ENCODE measurements at places on chromosomes 1 and 21.

GRCh38 chr1:84264961-84265360 lies 36.5 kb upstream of the SAMD13 start:
- DNase-seq = no peak

DNA sequence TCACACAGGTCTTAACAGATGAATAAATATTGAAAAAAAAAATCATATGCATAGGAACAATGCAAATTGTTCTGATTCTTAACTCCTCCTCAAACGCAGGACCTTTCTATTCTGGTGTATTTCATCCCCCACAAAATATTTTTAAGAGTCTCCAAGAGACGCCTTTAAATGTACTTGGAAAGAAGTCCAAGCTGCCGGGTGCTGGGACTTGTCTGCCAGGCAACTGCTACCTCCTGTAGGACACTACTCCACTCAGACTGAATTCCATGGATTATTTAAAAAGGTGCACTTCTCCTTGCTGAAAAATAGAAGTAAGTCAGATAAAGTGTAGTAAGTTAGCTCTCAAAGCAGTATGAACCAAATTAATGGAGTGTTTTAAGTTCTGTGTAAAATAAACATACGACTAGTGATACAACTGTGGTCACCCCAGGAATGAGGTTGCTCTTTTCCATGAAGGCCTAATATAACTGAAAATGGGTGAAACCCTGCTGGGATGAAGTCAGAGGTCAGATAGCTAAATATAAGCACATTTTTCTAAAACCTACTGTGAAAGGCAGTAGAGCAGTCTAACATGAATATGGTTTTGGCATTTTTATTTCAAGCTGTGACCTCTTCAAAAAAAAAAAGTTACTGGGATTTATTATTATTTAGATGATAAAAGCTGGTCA lies 189.2 kb upstream of the PBX1 start:
- DNase-seq = peak; percentile 32

- no peak for DNase-seq
These were observed 49.2 kb downstream of the TUT4 start for GRCh38 chr1:52503706-52504105.

DNA sequence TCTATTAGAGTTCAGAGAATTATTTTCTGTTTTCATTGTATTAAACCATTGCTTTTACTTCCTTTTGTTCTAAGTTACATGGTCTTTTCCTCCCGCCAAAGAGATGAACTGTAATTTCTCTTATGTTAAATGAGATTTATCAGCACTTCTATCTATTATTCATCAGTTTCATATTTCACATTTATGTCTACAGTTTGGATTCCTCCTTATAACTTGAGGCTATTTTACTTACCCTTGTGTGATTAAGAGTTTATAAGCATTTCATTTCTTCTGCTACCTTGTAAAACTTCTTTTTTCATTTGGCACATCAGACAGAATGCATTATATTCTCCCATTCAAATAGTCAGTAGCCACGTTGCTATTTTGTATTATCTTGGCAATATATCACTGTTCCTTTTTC lies 248.2 kb downstream of the PLA2G4A start:
- no peak for DNase-seq

GRCh38 chr1:209863766-209864485 lies 36.2 kb downstream of the UTP25 start:
- no peak for DNase-seq

DNA sequence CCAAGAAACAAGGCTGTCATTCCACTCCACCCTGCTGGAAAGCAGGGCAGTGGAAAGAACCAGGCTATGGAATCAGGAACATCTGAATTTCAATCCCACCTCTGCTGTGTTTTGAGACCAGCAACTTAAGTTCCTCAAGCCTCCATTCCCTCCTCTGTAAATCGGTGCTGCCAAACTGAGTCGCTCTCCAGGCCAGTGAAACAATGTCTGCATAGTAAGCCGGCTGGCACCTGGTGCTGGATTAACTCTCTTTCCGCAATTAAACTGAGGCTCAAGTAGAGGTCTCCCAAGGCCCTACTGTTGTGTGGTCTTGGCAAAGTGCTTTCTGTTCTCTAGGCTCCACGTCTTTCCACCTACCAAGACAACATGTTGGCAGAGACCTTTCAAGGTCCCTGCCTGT lies 65.3 kb downstream of the SSBP3 start:
- DNase-seq = no peak

- DNase-seq = peak; percentile 86
These were observed 100.4 kb downstream of the MRPL39 start for GRCh38 chr21:25506887-25507286.

DNA sequence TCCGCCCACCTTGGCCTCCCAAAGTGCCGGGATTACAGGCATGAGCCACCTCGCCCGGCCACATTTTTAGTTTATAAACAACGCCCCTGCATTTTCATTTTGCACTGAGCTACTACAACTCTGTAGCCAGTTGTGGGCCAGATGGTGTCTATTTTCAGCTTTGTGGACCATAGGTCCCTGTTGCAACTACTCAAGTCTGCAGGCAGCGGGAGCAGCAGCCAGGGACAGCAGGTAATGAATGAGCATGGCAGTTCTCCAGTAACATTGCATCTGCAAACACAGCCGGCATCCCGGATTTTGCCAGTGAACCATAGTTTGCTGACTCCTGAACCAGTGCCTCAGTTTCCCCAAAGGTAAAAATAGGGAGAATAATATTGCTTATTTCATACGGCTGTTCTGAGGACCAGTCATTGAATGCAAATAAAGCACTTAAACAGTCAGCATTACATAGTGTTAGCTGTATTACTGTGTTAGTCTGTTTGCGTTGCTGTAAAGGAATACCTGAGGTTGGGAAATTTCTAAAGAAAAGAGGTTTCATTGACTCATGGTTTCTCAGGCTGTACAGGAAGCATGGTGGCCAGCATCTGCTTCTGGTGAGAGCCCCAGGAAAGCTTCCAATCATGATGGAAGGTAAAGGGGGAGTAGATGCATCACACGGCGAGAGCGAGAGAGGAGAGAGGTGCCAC lies 65.5 kb upstream of the SLC45A1 start:
- no peak for DNase-seq

DNA sequence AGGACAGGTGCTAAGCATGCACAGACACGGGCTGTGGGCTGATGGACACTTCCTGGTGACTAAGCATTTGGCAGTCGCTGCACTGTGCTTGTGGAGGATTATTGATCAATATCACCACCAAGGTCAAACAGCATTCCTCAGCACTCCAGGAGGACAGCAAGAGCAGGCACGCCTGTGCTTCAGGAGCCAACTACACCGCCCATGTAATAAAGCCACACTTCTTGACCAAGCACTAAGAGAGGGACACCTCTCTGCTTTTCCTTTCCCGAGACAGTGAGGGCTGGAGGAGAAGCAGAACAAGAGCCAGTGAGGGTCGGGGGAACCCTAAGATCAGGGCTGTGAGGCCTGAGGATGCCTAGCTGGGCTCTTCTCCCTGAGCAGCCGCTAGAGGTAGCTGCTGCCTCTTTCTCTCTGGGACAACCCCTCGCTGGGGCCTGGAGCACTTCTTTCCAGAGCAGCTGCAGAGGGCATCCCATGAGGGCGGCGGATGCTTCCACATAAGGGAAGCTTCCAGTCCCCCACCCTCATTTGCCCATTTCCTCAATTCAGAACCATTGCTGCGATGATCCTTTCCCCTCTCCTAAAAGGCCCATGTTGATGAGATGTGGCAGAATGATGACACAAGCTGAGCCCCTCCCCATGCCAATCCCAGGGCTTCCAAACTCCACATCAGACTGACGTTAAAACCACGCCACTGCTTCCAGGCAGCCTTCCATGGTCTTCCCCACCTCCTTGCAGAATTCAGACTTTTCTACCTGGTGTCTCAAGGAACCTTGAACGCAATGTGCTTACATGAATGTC lies 19.1 kb downstream of the RAB7B start:
- DNase-seq = peak; percentile 71

DNA sequence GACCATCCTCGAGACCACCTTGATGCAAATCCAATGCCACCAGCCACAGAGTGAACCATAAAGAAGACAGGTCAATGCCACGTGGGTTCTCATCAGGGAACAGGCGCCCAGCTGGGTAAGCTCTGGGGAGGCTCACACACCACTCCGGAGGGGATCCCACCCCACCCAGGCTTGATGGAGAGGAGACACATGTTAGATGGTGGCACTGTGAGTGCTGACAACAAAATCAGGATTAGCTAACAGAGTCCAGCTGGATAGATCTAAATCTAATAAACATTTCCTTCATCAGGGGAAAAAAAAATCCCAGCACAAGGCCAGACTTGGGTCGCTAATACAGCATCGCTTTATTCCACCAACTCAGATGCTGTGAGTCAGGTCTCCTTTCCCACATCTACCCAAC lies 132.2 kb upstream of the TNR start:
- DNase-seq = no peak

DNA sequence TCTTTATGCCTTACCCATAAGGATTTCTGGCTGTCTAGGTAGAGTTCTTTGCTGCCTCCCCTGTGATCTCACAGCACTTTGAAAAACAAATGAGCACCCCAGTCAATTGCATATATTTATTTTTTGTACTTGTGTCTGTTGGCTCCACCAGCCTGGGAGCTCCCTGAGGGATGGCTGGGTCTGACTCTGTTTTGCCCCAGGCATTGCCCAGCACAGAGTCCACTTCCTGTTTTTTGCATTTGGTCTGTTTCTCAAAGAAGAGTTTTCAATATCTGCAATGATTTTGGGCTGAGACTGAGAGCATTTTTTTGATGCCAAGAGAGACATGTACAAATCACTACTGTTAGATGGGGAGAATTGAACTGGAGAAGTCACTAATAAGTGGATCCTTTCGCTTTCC lies 125.0 kb downstream of the FOXD2 start:
- DNase-seq = no peak

GRCh38 chr1:89547563-89548116 lies 23.0 kb downstream of the LRRC8B start:
- peak; percentile 89 for DNase-seq

GRCh38 chr1:54363925-54364324 lies 42.3 kb downstream of the SSBP3 start:
- DNase-seq = no peak

- DNase-seq = no peak
These were observed 400 bp downstream of the NCF2 start for GRCh38 chr1:183589874-183590243.

DNA sequence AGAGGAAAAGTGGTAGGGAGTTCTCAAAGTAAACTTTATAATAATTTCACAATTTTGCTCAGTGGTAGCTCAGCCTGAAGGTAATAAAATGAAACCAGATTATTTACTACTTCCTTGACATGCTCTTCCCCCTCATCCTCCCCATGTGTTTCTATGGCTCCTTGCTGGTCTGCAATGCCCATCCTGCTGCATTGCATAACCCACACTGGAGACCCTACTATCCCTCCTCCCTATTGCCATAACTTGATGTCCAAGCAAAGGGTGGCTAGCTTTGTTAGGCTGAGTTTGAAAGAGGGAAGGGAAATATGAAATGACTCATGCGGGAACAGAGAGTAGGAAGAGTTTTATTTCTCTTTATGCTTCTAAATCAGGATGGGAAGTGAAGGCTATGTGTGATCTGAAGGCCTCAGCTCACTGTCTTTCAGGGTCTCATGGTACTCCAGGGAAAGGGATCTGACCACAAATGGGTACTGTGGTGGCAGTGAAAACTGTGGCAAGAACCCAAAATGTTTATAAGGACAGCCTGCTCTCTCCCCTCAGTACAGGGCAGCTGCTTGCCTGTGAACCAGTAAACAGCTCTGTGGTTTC lies 36.4 kb upstream of the HSD17B7 start:
- no peak for DNase-seq

- DNase-seq = no peak
These were observed 56.2 kb downstream of the COL24A1 start for GRCh38 chr1:86100401-86100800.

- DNase-seq = peak; percentile 55
These were observed 15.6 kb downstream of the PLPPR5 start for GRCh38 chr1:98988904-98989555.

DNA sequence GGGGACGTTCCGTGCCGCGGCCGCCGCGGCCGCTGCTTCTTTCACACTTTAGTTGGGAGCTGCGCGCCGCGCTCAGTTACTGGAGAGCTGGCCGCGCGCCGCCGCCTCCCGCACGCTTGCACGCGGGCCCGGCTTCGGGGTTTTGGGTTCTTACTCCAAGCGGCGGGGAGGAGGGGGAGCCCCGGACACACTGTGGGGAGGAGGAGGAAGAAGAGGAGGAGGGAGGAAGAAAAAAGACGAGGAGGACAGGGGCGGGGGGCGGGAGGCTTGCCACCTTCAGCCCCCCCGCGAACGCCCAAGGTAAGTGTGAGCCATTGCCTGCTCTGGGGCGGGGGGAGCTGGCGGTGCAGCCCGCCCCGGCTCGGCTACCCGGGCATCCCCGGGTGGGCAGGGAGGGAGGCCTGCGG lies 243 bp downstream of the C1orf21 start:
- DNase-seq = no peak

GRCh38 chr1:198495631-198496030 lies 44.8 kb downstream of the ATP6V1G3 start:
- peak; percentile 31 for DNase-seq

GRCh38 chr1:25095635-25096200 lies 136.6 kb downstream of the SYF2 start:
- DNase-seq = no peak

DNA sequence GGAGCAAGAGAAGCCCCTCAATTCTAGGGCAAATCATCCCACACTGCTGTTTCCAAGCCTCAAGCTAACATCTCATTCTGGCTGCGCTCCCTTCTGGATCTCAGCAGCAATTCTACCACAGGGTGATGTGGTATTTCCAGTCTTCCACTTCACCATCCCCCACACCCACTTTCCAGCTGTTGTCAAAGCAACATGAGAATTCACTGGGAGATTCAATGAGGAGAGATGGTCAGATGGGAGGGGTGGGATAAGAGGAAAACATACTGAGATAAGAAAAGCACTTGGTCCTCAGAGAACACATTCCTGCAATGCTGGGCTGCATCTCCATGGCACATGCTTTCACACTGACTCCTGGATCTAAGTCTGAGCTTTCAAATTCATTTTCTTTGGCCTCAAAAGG lies 47.3 kb upstream of the LRRC52 start:
- peak; percentile 56 for DNase-seq

DNA sequence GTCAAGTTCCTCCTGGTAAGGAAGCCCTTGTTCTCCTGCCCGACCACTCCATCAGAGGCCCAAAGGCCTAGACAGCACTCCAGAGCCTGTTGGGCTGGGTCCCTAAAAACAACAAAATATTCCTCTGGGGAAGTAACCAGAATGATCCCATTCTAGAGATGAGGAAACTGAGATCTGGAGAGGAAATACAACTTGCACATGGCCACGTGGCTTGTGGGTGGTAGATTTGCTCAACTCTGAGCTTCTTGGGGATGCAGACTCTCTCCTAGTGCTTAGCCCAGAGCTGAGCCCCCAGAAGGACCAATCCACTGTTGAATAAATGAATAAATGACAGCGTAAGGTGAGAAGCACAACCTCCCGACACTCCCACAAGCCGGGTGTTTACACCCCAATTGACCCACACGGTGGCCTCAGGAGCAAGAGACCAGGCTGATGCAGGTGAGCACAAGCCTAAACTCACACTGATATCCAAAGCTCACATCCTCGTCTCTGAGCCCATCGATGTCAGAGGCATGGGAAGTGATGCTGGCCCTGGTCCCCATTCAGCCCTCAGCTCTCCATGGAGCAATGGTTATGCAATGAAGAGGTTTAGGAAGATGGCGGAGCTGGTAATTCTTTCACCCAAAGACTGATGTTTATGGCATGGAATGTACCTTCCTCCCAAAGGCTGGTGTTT lies 172.5 kb upstream of the EDN2 start:
- DNase-seq = no peak

- DNase-seq = peak; percentile 76
These were observed at the start of gene RHOC for GRCh38 chr1:112706505-112707220. Gene RHOC, minus strand, starts transcription at chr1:112707127. Its CDS starts 3,328 bp downstream, at chr1:112703799.

- DNase-seq = no peak
These were observed 880.2 kb downstream of the LTN1 start for GRCh38 chr21:28112511-28112910.

All from fibroblast of skin of scalp (primary cell).